ENCODE measurements at places on chromosomes 11 and 22.

GRCh38 chr11:8025123-8025522 is 38.0 kb downstream of the EIF3F start:
- no peak for DNase-seq

DNA sequence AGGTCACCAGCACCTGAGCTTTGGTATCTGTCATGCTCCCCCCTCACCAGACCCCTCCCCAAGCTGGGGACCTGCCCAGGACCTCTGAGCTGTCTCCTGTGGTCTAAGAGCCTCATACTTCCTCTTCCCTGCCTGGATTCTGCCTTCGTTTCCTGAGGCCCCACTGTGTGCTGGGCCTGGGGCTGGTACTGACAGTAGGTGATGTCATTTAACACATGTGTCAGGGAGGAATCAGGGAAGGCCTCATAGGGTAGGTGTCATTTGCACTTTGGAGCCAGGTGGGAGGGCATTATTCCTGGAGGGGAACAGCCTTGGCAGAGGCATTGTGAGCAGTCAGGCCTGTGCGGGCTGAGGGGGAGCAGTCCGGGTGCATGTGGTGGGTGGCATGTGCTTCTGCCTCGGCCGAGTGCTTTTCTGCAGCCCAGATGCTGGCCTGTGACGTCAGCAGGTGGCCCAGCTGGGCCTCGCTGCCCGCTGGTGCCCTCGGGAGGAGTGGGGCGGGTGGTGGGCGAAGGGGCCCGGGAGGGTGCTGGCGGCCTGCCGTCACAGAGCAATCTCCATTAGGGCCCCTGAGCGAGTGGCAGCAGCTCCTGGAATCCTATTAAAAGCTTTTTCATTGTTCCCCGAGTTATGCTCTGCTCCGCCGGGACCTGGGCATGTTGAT is 9.1 kb downstream of the FLRT1 start:
- no peak for DNase-seq

DNA sequence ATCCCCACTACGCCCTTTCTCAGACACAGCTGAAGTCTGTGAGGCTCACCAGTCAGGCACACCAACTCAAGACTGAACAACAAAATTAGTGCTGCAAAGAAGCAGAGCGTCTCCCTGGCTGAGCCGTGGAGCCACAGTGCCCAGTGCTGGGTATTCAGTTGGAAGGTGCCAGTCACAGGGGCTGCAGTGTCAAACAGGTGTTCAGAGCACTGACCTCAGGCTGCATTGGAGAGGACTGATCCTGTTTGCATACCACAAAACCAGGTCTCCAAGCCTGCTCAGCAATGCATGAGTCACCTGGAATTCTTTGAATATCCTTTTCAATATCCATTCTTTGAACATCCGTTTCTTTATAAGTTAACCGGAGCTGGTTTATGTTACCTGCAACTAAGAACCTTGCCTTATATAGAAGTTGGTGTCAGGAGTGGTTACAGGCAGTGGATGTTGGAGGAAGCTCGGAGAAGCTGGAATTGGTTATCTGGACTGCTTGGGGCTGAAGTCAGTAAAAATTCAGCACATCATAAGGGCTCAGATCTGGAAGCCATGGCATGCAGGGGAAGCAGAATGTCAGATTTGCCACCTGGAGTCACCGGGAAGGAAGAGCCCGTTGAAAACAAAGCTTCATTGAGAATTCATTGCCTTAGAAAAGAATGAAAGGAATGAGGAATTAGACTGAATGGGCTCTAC is 30.3 kb downstream of the PDGFB start:
- peak; percentile 57 for DNase-seq

- peak; percentile 86 for DNase-seq
Measured at GRCh38 chr11:67265633-67266448, 432 bp upstream of the GRK2 start.

- DNase-seq = no peak
Measured at GRCh38 chr11:88367310-88367709, 29.8 kb upstream of the CTSC start.

- DNase-seq = no peak
Measured at GRCh38 chr11:132535830-132536229, 996.5 kb downstream of the OPCML start.

GRCh38 chr11:44382656-44383240 is 72.8 kb upstream of the ALX4 start:
- DNase-seq = no peak

DNA sequence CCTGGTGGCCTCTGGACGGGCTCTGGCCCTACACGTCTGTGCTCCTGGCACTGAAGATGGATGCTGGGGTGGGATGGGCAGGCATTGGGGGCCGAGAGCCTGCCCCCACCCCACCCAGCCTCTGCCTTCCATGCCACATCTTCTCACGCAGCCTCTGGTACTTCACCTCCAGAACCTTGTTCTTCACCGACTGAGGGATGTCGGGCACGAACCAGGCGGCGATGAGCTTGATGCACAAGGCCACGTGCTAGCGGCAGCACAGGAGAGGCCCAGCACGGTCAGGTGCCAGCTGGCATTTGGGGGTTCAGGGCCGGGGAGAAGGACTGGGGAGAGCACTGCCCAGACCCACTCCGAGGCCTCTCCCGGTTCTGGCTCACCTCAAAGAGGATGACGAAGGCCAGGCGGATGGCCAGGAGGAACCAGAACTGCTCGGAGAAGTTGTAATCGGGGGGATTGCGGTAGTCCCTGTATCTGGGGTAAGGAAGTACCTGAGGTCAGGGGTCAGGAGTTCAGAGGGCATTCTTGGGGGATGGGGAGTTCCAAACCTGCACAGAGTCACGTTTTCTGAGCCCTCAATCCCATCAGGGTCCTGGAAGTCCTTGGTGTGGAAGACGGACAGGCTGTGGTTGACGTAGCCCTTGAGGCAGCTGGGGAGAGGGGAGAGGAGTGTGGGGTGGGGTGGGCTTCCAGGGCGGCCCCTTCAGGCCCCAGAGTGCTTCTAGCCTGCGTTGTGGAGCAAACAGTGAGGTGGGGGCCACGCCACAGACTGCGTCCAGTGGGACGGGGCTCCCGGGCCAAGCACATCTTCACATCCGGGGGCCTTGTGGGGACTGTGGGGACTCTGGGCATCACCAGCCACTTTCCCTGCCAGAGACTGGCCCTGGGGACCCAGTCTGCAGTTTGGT is 3.8 kb upstream of the SIGIRR start:
- no peak for DNase-seq

GRCh38 chr11:118275176-118275575 is 11.1 kb upstream of the MPZL2 start:
- no peak for DNase-seq

GRCh38 chr11:33444835-33445594 is 187.8 kb downstream of the HIPK3 start:
- no peak for DNase-seq

DNA sequence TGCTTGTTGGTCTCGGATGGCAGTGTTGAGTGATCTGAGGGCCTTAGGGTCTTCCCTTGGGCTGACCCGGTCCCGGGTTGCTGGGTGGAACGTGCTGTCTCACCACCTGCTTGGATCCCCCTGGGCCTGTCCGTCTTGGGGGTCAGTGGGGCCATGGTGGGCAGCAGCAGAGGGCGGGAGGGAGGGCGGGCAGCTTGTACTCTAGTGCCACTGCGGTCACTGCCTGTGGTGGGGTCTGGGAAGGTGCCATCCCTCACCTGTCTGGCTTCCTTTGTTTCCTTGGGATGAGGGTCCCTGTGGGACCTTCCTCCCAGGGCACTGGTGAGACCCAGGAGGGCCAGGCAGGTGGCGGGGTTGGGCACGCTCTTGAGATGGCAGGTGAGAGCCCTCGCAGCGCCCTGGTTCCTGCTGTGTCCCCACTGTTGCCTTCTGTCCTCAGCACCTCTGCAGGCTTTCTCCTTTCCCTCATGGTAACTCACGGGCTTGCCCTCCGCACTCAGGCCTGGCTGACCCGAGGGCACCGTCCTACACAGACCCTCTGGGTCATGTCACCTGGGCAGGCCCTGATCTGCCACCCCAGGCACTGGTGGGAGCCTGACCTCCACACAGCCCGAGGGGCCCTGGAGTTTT is 34.2 kb downstream of the TBC1D22A start:
- no peak for DNase-seq

DNA sequence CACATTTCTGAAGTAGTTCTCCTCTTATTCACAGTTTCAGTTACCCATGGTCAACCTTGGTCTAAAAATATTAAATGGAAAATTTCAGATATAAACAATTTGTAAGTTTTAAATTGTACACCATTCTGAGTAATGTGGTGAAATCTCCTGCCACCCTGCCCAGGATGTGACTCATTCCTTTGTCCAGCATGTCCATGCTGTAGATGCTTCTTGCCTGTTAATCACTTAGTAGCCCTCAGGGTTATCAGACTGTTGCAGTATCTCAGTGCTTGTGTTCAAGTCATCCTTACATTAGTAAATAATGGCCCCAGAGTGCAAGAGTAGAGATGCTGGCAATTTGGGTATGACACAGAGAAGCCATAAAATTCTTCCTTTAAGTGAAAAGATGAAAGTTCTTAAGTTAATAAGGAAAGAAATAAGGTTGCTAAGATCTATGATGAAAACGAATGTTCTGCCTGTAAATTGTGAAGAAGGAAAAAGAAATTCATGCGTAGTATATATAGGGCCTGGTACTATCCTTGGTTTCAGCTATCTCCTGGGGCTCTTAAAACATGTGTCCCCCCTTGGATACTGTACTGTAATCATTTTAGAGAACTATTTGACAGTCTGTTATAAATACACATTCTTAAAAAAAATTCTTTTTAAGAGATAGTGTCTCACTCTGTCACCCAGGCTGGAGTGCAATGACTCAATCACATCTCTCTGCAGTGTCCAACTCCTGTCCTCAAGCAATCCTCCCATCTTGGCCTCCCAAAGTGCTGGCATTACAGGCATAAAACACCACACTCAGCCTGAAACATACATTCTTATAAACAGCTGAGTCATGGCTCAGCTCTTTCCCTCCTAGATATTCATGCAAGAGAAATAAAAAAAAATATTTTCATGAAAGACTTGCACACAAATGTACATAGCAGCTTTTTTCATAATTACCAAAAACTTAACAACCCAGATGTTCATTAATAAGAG is 31.3 kb downstream of the MTNR1B start:
- DNase-seq = no peak

- no peak for DNase-seq
Measured at GRCh38 chr11:72568861-72569260, 105.4 kb downstream of the PDE2A start.

DNA sequence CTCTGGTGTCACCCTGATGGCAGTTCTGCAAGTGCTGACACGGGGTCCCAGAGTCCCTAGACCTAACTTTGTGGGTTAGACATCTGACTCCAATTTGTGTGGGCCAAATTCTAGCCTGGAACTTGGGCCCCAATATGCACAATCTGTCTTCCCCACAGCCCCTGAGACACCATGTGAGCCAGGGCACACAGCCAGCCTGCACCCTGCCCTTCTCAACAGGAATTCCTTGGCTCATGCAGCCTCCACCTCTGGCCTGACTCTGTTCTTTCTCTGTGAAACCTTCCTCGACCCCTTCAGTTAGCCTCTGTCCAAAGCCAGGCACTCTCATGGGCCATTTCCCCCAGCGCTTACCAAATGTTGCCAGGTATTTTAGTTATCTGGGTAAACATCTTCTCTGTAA is 59.1 kb upstream of the POU2AF1 start:
- DNase-seq = no peak

- DNase-seq = no peak
Measured at GRCh38 chr22:47769652-47770051, 1007.2 kb downstream of the TBC1D22A start.

DNA sequence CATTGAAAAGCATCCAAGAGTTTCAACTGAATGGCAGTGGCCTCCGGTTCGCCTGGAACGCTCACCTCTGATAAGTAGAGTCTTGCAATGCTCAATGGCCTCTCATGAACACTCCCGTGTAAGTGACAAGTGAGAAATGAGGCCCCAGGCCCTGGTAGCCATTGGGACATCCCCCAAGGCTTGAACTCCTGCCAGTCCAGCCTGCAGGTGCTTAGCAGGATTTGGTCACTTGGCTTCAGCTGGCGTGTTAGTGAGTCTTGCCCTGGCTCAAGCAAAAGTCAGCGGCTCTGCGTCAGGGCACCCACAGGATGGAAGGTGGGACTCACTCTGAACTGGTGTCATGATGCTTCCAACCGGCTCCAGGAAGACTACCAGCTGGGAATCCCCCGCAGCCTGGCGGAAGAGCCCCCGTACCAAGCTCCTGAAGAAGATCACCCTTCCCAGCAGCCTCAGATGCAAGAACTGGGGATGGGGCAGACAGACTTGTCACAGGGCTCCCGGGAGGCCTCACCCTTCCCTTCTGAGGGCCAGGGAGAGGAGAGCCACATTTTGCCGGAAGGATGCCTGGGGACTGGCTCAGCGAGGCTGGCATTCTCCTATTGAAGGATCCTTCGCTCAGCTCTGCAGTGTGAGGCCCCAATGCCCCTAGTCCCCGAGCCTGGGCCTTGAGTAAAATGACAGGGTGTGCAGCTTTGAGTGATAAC is 19.3 kb downstream of the MB start:
- no peak for DNase-seq

DNA sequence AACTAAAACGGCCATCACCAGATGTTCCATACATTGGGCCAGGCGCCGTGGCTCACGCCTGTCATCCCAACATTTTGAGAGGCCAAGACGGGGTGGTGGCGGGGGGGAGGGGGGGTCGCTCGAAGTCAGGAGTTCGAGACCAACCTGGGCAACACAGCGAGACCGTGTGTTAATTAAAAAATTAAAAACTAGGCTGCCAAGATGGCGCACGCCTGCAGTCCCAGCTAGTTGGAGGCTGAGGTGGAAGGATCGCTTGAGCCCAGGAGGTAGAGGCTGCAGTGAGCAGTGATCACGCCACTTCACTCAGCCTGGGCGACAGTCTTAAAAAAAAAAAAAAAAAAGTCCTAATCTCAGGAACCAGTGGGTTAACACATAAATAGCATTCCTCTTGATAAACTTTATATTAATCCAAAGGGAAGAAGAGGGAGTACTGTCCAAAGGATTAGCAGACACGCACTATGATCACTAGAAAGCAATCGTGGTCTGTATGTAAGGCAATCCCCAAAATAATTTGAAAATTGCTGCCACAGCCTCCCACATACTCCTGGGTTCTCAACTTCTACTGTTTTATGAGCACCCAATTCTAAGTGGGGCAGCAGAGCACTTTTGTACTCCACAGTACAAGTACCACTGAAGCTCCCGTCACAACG is 604 bp downstream of the PUS3 start:
- no peak for DNase-seq

DNA sequence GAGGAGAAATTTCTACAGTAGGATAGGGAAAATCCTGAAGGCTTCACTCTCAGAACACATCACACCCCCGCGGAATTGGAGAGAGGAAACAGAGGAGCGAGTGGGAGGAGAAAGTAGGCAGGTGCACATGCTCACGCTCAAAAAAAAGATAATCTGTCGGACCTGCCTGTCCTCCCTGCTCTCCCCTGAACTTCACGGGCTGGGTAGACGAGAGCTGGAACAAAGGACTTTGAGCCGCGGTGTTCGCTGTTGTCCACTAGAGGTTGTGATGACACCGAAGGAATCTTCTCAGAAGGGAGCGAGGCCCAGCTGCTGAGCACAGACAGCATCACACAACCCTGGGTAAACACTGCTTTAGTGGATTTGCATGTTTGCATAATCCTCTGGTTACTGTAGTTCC is 5.0 kb downstream of the SEZ6L start:
- DNase-seq = peak; percentile 74

- DNase-seq = no peak
Measured at GRCh38 chr11:43992834-43993637, 50.6 kb downstream of the C11orf96 start.

Data from WTC11 (cell line).